ENCODE measurements at places on chromosomes 2 and 18.

GRCh38 chr18:44789710-44790109 is 109.0 kb downstream of the SETBP1 start:
- no peak for DNase-seq

DNA sequence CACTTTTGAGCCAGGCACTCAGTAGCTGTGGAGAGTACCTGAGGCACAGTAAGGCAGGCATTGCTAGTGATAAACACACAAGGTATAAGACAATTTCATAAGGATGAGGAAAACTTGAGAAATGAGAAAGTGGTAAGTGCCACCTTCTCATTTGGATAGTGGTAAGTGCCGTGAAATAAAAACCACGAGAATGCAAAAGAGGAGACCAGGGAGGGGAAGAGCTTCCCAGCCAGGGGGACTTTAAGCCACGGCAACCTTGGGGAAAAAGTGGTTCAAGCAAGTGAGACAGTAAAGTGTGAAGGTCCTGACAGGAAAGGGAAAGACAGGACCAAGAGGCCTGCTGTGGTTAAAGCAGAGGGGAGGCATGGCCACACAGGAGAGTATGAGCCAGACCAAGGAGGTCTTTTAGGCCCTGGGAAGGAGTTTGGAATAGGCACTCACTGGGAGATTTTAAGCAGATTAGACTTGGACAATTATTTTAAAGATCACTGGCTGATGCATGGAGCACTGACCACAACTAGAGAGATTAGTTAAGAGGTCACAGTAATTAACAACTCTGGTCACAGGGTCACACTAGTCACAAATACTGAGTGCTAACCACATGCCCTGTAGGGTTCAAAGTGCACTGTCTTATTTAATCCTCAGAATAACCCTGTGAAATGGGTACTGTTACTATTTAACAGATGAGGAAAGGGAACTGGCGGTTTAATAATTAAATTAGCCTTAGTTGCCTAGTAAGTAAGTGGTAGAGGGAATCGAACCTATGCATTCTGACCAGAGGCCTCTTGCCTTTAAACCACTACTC is 50.1 kb downstream of the THOC1 start:
- DNase-seq: no peak

DNA sequence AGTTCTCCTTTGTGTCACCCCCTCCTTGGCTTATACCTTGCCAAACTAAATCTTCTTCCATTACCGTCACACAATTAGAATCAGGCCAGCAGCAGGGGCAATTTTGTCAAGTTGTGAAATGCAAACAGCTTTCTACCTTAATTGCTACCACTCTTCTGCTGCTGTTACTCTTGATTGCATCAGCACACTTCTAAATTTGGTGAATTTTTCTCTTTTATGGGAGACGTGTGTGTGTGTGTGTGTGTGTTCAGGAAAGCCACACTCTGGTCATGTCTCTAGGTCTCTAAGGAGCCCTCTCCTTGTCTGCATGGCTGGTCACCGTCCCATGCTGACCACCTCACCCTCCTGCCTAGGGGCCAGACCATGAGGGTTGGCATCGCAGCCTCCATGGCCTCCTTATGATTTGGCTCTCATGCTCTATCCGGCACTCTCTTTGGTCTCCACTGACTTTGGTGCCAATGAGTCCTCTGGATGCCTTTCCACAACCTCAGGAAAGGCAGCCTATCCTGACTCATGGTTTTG is 87.7 kb downstream of the GATA6 start:
- no peak for DNase-seq

DNA sequence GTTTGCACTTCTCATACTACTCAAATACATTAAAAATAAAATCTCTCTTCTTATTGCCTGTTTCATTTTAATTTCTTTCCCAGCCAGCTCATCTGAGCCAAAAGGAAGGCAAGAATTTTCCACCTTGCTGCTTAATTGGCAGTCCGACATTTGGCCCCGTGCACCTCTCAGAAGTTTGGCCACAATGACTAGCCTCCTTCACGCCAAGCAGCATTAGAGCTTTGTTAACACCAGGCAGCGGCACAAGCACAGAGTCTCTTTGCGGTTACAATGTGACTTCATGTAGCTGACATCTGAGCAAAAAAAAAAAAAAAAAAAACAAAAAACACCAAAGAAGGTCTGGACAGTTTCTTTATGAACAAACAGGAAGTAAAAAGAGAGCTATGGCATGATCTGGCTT is 248.9 kb downstream of the OSR1 start:
- DNase-seq: no peak

DNA sequence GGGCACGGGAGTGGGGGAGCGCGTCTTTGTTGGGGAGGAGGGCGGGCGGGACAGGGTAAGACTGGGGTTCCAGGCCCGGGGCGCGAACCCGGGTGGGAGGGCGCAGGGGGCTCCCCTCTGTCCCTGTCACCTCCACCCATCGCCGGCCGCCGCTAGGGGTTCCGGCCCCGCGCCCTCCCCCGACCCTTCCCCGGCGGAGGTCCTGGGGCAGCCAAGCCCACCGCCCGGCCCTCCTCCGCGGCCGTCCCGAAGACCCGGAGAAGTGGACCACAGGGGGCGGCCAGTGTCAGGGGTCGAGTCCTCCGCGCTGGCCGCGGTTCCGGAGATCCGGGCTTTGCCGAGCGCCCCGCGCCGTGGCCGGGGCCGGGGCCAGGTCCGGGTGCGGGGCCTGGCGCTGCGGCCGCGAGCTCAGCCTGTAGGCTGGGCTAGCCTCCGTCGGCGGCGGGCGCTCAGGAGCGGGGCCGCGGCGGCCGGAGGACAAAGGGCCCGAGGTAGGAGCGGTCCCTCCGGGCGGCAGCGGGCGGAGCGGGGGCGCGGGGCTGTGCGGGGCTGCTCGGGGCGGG is 16.6 kb upstream of the E2F6 start:
- no peak for DNase-seq

Measured in stimulated activated CD8-positive, alpha-beta memory T cell treated with anti-CD3 and anti-CD28 coated beads, Interleukin-15, amount 100 ng/mL, for 4 hours (primary cell).